ENCODE measurements at places on chromosomes 12 and 14. TPM values are rescaled to one million over a fixed set of nuclear protein-coding genes. Genes with fewer than 3 reads are reported as not detected.

GDF3 gene
- 1.5 TPM for total RNA-seq

FAM222A gene
- total RNA-seq = 0.62 TPM

HOMEZ gene
- total RNA-seq = 5.2 TPM

CTSG gene
- total RNA-seq = 3.1 TPM

ADAM21 gene
- total RNA-seq = not detected

C14orf93 gene
- 3.8 TPM for total RNA-seq

SETD1B gene
- 20.2 TPM for total RNA-seq

ITGA7 gene
- 570 TPM for total RNA-seq

Measured in posterior vena cava (tissue), 2 donors.